ENCODE measurements at places on chromosomes 2 and 18. TPM values are rescaled to one million over a fixed set of nuclear protein-coding genes. Genes with fewer than 3 reads are reported as not detected.

Gene KLHL14
- not detected for total RNA-seq

Gene UGT1A10
- not detected for total RNA-seq

Gene ALPP
- not detected for total RNA-seq

Gene GPR45
- not detected for total RNA-seq

Gene IL36B
- not detected for total RNA-seq

Gene HOXD13
- total RNA-seq = not detected

Gene RAB27B
- total RNA-seq = 0.20 TPM

Gene IL1R1
- 22.4 TPM for total RNA-seq

Gene SNORC
- 0.57 TPM for total RNA-seq

Gene GRHL1
- 0.53 TPM for total RNA-seq

Gene TOGARAM2
- 28.6 TPM for total RNA-seq

Gene CDK15
- total RNA-seq = 0.92 TPM

Gene ADAM23
- 9.2 TPM for total RNA-seq

Gene FIGN
- total RNA-seq = 2.3 TPM

Gene AGXT
- total RNA-seq = 0.30 TPM

Gene IGFBP5
- total RNA-seq = 231 TPM

Gene CPLX4
- total RNA-seq = not detected

Data from psoas muscle (tissue), 8 donors.